ENCODE measurements at places on chromosomes 16 and 17.

- DNase-seq: no peak
These were observed 2.6 kb downstream of the RMI2 start for GRCh38 chr16:11347831-11348230.

- no peak for DNase-seq
These were observed 978.8 kb downstream of the KCNJ18 start for GRCh38 chr17:22671110-22671509.

- no peak for DNase-seq
These were observed 2.1 kb downstream of the IRX5 start for GRCh38 chr16:54932737-54933254.

GRCh38 chr17:10550014-10550413, 556 bp upstream of the MYH2 start:
- no peak for DNase-seq

GRCh38 chr17:71109697-71110096, 940.4 kb downstream of the KCNJ2 start:
- no peak for DNase-seq

- DNase-seq: no peak
These were observed 40.1 kb downstream of the ENGASE start for GRCh38 chr17:79114458-79115301.

DNA sequence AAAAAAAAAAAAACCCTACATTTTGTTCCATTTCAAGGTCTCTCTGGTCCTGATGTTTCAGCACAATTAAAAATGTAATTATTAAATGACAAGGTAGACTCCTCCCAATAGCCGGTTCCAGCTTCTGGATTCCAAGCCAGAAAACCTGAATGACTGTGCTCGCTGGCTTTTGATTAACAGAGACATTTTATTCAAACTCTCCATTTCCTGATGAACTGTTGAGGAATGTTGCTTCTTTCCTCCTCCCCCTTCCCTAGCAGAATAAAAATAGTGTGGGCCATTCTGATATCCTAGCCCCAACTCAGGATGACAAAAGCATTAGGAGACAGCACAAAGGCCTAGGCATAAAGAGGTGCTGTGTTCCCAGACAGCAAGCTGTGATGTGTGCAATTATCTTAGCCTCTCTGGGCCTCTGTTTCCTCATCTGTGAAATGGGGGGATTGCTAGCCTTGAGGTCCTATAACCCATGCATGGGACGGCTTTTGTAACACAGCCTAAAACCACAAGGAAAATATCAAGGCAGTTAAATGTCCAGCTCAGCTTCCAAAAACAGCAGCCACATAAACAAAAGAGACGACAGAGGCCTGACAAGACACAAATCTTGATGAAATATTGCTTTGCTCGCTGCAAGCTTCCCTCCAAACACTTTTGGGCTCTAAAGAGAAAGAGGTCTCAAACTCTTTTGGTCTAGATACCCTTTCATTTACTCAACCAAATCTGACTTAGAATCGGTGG, 127.2 kb upstream of the RCVRN start:
- DNase-seq: no peak

DNA sequence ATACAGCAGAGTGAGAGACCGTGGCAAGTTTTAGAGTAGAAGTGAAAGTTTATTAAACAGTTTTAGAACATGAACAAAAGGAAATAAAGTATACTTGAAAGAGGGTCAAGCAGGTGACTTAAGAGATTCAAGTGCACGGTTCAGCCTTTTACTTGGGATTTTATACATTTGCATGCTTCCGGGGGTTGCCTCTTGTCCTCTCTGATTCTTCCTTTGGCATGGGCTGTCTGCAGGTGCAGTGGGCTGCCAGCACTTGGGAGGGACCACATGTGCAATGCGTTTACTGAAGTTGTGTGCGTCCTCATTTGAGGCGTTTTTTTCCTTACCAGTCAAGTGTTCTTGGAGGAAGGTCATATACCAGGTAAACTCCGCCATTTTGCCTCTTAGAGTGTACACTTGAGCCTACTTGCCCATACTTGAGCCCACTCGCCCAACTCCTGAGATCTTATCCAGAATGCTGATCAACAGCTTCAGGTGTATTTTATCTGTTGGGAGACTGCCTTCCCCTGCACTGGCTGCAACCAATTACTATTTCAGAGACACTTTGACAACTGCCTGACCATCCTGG, 195.2 kb downstream of the IRX5 start:
- DNase-seq: no peak

DNA sequence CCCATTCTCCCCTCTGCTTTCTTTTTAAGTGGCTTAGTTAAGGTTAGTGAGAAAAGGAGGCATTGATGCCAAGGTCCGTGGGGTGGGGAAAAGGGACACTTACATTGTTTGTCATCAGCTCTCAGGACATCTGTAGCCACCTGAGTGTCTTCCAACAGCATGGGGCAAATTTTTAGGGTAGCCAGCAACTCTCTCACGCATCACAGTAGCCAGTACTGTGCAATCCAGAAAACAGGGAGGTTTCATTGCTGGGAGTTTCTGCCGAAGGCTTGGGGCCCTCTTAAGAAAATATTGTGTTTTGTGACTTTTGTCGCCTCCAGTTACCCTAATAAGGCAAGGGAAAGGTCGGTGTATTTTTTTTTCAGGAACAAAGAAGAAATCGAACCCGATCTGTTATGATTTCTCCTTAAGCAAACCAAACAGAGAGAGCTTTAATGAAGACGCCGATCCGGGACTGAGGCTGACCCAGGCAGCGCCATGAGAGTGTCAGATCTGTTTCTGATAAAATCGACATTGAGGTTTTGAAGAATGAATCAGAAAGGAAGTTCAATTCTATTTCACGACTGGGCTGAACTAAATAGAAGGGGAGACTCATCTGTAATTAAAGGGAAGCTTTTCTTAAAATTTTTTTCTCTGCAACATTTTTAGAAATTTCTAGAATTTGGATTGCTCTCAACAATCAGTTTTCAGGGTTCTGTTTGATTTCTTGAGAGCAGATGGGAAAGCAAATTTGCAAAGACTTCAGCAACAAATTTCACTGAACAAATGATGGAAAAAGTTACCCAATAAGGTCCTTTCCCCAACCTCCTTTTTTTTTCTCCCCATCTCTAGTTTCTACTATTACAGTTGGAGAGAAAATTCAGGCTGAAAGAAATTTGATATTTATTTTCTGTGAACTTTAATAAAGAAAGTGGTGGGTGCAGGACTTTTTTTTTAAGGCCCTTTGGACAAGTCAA, 144.7 kb upstream of the IRX3 start:
- no peak for DNase-seq

DNA sequence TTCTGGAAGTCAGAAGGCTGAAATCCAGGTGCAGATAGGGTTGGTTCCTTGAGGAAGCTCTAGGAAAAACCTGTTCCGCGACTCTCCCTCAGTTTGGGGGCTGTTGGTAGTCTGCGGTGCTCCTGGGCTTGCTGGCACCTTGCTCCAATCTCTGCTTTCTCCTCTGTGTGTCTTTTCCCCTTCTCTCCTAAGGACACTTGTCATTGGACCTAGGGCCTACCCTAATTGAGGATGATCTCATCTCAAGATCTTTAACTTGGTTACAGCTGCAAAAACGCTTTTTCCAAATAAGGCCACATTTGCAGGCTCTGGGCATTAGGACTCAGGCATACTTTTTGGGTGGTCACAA, 12.9 kb upstream of the CACNG4 start:
- no peak for DNase-seq

DNA sequence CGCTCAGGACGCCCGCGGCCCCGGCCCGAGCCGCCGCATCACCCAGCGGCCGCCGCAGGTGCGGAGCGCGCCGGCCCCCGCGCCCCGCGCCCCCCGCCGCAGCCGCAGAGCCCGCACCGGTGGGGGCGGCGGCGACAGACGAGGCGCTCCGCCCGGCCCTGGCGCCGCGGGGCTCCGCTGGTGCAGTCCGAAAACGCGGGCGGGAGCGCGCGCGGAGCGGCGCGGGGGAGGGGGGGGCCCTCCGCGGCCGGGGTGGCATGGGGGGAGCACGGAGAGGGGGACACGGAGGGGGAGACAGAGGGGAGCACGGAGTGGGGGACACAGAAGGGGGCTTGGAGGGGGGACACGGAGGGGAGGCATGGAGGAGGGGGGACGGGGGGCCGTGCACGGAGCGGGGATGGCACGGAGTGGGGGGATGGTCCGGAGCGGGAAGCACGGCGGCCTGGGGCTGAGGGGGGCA, at the start of gene AATK:
Gene AATK (minus strand): TSS at position 189 of the 460 bp plus-strand sequence. CDS start 229 bp downstream, outside the sequence.
- no peak for DNase-seq

DNA sequence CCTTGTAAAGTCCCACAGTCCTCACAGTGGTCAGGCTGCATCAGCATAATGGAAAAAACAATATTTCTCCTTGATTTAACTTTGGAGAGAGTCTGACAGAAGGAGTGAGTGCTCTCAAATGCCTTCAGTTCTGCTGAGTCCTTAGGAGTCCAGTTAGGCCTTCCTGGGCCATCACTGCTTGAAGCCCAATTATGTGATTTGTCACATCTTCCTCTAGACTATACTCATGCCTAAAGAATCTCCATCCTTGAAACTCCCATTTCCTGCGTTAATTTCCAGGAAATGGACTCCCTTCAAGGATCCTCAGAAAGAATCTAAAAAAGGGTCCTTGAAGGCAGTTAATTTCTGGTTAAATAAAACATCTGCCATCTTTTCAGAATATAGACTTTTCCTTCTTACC, 52.8 kb downstream of the SLFN5 start:
- DNase-seq: no peak

DNA sequence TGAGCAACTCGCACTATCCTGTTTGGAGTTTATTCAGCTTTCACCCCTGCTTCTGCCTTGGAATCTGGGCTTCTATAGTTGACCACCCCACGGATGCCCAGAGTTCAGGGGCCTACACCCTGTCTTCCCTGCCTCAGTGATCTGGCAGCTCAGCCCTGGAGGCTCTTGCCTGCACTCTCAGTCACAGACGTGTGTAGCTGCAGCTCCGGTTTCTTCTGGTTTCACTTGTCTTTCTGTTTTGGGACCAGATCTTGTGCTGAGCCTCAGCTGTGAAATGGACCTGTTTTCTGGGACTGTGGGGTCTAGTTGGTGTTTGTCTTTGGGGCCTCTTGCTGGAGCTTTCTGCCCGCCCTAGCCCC, 5.8 kb downstream of the GPT2 start:
- no peak for DNase-seq

GRCh38 chr17:50778471-50778870, 11.2 kb upstream of the ANKRD40CL start:
- DNase-seq: no peak

DNA sequence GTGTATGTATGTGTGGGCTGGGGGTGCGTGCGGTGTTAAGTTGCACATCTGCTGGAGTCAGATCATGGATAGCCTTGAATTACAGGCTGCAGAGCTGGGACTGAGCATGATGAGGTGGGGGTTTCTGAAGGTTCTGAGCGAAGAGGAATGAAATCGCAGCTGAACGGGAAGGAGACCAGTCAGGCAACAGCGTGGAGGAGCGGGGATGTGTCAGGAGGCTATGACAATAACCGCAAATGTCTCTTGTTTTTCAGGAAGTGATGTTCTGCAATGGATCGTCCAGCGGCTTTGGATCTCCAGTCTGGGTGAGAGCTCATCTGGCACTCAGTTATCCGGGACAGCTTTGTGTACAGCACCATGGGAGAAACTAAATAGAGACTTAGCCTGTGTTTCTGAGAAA, 20.9 kb downstream of the RGS9 start:
- DNase-seq: no peak

- no peak for DNase-seq
These were observed 15.2 kb downstream of the KRT23 start for GRCh38 chr17:40922239-40922638.

DNA sequence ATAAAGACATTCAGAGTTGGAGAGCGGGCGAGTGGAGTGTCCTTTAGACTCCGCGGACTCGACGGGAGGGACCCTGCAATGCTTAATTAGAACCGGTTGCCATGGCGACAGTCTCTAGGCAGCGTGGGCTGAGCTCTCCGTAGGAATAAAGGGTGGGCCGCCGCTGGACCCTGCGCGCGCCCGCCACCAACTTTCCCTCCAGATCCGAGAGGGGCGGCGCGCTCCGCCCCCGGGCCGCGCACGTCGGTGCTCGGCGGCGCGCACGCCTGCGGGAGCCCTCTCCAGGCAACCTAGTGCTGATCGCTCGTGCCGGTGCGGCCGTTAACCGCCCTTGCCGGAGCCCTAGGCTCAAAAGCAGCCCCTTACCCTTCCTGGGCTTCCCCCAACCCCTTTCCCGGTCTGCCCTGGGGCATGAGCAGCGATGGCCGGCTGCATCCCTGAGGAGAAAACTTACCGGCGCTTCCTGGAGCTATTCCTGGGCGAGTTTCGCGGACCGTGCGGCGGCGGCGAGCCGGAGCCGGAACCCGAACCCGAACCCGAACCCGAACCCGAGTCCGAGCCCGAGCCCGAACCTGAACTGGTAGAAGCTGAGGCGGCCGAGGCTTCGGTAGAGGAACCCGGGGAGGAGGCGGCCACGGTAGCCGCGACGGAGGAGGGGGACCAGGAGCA, at the start of gene PPM1E:
Gene PPM1E (plus strand): TSS at position 278 of the 669 bp plus-strand sequence.
- no peak for DNase-seq

GRCh38 chr17:44077595-44077909, 7.0 kb downstream of the G6PC3 start:
- DNase-seq: no peak

- no peak for DNase-seq
These were observed 546.4 kb upstream of the SALL1 start for GRCh38 chr16:51697454-51697853.

DNA sequence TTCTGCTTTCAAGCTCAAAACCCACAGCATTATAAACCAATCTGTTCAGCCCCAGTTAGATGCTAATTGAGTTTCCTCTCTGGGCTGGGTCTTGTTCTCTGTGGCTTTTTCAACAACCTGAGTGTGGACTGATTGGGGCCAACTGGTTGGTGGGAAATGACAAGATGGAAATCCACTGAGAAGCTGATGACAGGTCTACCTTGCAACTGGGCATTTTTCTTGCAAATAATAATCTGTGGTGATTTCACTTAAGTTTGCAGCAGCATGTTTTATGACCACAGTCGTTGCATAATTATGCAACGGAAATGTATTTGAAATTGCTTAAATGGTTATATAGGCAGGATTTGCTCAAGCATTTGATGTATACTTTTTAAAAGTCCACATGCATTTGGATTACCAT, 69.9 kb downstream of the AKAP1 start:
- DNase-seq: no peak

- no peak for DNase-seq
These were observed 269.8 kb downstream of the RBFOX1 start for GRCh38 chr16:7602291-7602950.

DNA sequence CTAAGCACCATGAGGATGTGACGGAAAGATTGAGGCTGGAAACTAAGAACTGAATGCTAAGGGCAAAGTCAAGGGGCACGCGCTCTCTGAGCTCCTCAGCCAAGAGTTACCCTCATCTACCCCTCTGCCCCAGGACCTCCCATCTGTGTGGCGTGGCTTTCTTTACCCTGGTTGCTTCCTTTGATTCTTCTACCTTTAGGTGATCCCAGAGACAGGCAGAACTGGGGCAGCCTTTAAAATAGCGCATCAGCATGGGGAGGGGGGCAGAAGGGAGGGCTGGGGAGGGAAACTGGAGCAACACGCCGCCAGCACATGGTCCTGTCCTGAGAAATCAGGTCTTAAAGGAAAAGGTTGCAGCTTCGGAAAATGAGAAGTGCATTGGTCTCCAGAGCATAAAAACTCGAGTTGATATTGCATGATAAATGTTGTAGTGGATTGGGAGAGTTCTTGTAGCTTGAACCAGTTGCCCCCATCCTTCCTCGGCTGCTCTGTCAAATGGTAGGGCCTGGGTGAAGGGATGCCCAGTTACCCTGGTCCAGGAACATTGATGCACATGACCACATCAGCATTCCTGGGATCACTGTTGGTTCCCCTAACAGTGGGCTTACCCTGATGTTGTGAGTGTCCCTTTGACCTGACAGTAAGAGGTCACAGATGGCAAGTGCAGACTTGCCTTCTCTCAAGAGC, 29.7 kb downstream of the LDHD start:
- DNase-seq: no peak

Measured in activated naive CD4-positive, alpha-beta T cell (primary cell).